ENCODE measurements at places on chromosomes 5 and 9.

DNA sequence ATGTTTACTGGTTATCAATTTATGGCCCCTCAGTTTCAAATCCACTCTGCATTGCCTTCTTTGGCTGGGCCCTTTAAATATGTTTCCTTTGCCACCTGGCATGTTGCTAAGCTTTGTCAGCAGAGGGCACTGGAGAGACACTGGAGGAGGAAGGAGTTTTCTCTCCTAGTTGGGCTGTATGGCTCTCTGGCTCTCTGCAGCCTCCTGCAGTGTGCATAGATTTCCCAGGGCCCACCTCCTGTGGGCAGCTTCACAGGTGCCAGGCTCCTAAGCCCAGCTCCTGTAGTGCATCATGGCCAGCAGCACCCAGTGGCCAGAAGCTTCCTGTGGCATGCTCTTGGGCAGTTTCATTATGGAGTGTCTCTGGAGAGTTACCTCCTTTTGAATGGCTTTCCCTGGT lies 23.3 kb downstream of the CAVIN4 start:
- peak; percentile 73 for DNase-seq

DNA sequence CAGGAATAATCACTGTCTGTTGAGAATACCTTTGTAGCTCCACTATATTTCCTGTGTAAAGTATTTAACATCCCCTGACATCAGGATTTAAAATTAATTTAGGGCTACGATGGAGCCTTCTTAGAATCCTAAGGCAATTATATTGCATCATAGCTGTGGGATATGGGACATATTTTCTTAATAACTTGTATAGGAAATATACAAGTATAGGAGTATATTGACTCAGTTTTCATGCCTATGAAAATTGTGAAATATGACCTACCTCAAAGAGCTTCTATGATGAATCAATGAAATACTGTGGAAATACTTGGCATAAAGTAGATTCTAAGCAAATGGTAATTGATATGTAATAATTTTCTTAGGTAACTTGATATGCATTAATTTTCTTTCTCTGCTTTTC lies 221.0 kb upstream of the KLF4 start:
- no peak for DNase-seq

- DNase-seq = peak; percentile 15
These were observed 141.5 kb downstream of the RMI1 start for GRCh38 chr9:84121991-84122523.

DNA sequence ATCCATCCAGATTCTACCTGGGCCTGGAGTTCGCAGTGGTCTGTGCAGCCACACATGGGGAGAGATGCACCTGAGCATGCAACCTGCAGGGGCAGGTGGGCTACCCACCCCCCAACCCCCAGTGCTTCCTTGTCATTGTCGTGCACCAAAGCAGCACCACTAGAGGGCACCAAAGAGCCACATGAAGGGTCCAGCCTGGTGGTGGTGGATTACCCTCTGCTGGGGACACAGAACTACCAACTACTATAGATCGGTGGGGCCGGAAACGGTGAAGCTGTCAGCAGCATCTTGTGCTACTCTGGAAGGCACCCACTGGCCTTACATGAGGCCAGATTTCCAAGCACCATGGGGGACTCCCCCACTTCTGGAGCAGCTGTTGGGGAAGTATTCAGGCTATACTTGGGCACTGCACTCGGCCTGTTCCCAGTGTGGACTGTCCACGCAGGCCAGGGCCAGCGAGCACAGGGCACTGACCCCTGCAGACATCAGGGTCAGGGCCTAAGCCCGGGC lies 60.2 kb upstream of the TBC1D2 start:
- DNase-seq = peak; percentile 89

- no peak for DNase-seq
These were observed 102.4 kb downstream of the VAV2 start for GRCh38 chr9:133889584-133890301.

- no peak for DNase-seq
These were observed 118.9 kb downstream of the LHX2 start for GRCh38 chr9:124130277-124131075.

DNA sequence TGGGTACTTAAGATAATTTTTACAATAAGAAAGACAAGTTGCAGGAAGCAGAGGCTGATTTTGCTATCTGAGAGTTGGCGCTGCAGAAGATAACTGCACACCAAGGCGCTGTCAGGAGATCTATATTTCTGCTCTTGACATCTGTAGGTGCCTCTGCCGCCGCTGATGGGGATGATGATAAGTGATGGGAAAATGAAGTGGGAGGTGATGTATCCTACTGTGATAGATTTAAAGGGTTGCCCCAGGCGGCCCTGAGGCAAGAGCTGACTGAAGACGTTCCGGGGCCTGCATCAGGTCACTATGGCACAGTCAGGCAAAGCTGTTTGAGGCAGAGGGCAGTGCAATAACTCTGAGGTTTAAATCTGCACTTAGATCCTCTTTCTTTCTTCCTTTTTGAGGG lies 78.1 kb downstream of the SNCAIP start:
- no peak for DNase-seq

DNA sequence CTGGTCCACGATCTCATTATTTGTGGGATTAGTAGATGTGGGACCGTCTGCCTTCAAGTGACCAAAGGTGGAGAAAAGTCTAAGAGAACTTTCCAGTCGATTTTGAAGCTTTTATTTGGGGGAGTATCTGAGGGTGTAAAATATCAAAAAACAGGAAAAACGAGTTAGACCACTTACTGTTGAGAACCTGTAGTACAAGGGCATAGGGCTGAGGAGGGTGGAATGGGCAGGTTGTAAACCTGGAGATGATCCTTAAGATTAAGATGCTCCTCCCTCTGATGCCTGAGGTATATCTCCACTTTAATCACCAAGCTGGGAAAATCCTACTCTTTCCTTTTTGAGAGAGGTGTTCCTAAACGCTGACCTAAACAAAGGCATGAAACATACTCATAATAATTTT lies 32.0 kb upstream of the GTF2H2C start:
- DNase-seq = no peak

DNA sequence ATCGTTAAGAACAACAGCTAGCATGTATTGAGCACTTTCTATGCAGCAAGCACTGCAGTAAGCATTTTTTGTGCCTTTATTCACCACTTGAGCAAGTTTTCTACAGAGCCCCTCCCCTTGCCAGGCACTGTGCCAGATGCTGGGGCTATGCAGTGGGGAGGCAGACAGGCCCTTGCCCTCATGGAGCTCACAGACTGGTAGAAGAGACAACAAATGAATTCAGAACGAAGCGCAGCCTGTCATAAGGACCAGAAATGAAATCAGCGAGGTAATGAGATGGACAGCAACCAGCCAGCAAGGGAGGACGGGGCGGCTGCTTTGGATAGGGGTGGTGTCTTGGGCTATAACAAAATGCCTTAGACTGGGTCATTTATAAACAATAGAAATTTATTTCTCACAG lies 68.8 kb downstream of the C9orf50 start:
- no peak for DNase-seq

- no peak for DNase-seq
These were observed 117.2 kb downstream of the NRG2 start for GRCh38 chr5:139925650-139926640.

Measured in cardiac muscle cell (in vitro differentiated cells and primary cell).